Renal cortex interstitium (tissue), 15 donors: ENCODE measurements at places on chromosomes 6 and 20. TPM values are rescaled to one million over a fixed set of nuclear protein-coding genes. Genes with fewer than 3 reads are reported as not detected.

GRCh38 chr6:66321017-66321416 lies 614.0 kb upstream of the EYS start:
- DNase-seq: no peak

GRCh38 chr20:25355011-25355595 lies 35.5 kb downstream of the ABHD12 start:
- DNase-seq: no peak

DNA sequence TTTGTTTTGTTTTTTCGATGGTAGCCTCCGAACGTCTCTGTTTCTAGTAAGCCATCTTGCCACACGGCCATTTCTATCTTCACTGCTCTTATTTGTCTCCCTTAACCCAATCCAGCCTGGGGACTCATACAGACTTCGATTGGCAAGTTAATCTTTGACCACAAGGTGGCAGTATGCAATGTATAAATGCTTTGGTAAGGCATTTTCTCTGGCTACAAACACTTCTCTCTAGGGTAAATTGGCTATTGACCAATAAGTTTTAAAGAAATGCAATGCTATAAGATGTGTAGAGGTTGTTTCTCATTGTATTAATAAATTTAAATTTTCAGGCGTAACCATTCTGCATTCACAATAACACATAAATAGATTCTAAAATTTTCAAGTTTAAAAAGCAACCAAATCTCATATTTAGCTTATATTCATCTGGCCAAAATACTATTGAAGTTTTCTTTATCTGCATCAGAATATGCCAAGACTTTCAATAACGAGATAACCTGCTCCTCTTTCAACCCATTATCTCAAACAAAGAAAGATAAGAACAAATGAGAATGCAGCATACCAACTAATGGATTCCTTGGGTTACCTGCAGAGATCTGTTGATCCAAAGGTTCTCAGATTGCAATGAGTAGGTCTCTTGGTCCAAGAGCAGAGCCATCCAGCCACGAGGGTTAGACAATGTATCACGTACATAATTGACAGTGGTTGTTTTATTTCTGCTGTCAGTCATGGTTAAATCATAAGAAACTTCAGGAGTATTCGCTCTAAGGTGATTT lies 231.9 kb downstream of the PKHD1 start:
- peak; percentile 54 for DNase-seq

- DNase-seq: no peak
These were observed 172.2 kb downstream of the CDC5L start for GRCh38 chr6:44559486-44560270.

DNA sequence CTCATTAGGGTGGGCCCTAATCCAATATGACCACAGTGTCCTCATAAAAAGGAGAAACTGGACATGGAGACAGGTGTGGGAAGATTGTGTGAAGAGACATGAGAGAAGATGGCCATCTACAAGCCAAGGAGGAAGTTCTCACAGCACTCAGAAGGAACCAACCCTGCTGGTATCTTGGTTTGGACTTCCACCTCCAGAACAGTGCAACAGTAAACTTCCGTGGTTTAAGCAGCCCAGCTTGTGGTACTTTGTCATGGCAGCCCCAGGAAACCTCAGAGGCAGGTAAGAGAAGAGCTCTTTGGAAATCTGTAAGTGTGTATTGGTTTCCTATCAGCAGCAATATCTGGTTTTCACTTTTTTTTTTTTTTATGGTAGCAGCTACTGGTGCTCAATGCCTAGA lies 16.5 kb upstream of the CNKSR3 start:
- no peak for DNase-seq

DNA sequence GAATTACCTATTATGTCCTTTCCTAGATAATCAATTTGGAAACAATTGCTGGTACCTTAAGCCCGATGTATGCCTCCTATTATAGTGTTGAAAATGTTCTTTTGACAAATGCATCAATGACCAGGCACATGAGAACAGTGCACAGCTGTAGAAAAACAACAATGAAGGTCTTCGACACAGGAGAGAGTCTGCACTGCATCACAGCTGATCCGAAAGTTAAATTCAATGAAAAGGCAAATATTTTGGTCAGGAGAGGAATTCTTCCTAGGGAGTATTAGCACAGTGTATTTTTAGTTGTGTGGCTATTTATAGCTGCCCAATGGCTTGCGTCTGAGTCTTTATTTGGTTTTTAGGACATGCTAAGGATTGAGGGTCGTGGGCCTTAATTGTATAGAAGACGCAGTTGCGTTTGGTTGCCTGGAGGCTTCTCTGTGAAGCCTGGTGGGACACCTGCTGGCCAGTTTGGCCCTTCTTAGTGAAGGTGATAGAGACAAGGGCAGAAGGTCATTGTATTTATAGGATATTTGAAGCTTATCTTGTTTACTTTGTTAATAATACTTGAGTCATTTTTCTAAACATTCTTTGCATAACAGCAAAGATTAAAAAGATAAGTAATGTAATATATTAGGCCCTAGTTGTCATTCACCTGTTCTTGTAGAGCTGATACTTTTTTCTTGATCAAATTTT lies 72.3 kb downstream of the CDYL start:
- DNase-seq: no peak

Gene CFAP61
- polyA plus RNA-seq: 3.3 TPM

DNA sequence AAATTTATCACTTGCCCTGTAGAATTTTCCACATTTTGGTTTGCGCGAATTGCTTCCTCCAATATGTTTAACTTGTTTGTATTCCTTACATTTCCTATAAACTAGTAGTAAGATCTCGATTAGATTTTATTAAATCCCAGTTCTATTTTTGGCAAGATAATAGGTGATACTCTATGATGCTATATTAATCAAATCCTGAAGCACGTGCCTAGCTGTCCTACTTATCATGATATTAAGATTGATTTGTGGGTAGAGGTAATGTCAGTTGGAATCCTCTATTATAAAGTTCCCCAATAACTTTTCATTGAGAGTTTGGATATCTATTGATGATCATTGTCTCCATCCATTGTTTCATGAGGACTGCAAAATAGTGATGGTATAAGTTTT lies 82.8 kb upstream of the RIPOR2 start:
- no peak for DNase-seq

Gene MOG
- not detected for polyA plus RNA-seq

GRCh38 chr6:149484733-149485700 lies at the start of gene ZC3H12D:
Gene ZC3H12D (minus strand): TSS chr6:149485014. CDS start chr6:149474543, 10,471 bp downstream.
- DNase-seq: no peak

Gene THBS2
- 9.0 TPM for polyA plus RNA-seq

DNA sequence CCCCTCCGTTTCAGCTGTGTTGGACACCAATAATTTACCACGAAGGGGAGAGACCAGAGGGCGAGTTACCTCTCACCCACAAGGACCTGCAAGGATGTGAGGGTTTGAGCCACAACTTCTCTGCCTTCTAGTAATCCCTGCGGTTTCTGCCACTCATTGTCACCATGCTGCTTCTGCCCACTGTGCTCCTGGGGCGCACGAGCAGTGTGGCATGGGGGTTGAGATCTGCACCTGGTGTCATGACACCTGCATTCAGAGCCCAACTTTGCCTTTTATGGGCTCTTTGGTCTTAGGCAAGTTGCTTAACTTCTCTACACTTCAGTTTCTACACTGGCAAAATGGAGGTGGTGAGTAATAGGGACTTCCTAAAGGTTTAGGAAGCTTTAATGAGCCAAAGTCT lies 84.9 kb downstream of the SOBP start:
- DNase-seq: no peak

- DNase-seq: no peak
These were observed 90.1 kb upstream of the EDN1 start for GRCh38 chr6:12200015-12200564.

- no peak for DNase-seq
These were observed 190.5 kb downstream of the FNDC1 start for GRCh38 chr6:159359581-159360297.

Gene TMEM200A
- 24.3 TPM for polyA plus RNA-seq

DNA sequence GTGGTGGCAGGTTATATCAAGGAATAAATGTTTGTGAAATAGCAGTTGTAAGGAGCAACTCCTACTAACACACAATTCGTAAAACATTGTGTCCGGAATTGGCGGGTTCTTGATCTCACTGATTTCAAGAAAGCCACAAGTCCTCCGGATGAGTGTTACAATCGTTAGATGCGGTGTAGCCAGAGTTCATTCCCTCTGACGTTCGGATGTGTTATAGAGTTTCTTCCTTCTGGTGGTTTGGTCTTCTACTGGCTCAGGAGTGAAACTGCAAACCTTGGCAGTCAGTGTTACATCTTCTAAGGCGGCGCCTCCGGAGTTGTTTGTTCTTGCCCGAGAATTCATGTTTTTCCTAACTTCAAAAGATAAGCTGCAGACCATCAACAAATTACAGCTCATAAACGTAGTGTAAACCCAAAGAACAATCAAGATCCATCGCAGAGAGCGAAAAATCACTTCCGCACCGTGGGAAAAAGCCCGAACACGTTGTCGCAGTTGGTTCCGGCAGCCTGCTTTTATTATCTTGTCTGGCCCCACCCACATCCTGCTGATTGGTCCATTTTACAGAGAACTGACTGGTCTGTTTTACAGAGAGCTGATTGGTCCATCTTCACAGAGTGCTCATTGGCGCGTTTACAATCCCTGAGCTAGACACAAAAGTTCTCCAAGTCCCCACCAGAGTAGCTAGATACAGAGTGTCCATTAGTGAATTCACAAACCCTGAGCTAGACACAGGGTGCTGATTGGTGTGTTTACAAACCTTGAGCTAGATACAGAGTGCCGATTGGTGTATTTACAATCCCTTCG lies 58.2 kb downstream of the TRIM27 start:
- DNase-seq: no peak

DNA sequence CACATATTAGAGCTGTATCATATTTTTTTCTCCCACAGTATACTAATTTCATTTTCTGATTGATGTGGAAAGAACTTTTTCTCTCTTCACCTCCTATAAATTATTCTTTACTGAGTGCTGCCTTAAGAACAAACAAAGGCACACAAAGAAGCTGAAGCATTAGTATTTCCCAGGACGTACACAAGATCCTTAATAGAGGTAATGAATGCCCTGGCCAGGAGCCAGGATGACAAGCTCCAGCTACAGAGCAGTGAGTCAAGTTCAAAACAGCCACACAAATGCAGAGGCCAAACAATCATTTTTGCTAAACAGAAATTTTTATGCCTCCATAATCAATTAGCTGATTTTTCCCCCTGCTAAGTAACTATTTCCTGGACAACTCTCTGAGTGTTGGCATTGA lies 639.6 kb downstream of the EPHA7 start:
- peak; percentile 31 for DNase-seq

- DNase-seq: no peak
These were observed 77.1 kb downstream of the CDYL start for GRCh38 chr6:4853349-4853748.

GRCh38 chr20:47748823-47749222 lies 36.5 kb downstream of the SULF2 start:
- no peak for DNase-seq

DNA sequence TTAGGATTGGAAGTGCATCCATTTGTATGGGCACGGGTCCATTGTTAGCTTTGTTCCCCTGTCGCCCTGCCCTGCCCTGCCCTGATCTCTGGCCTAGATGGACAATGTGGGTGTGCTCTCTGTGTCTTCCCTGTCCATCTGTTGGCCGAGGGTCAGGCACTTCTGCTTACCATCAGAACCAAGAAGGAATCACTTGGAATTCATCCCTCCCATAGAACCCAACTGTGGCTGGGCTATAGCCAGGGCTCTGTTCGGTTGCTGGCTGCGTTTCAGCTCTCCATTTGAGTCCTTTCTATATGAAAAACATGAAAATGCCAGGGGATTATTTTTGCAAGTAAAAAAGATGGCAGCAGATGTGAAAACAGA lies 26.6 kb upstream of the TULP4 start:
- no peak for DNase-seq

DNA sequence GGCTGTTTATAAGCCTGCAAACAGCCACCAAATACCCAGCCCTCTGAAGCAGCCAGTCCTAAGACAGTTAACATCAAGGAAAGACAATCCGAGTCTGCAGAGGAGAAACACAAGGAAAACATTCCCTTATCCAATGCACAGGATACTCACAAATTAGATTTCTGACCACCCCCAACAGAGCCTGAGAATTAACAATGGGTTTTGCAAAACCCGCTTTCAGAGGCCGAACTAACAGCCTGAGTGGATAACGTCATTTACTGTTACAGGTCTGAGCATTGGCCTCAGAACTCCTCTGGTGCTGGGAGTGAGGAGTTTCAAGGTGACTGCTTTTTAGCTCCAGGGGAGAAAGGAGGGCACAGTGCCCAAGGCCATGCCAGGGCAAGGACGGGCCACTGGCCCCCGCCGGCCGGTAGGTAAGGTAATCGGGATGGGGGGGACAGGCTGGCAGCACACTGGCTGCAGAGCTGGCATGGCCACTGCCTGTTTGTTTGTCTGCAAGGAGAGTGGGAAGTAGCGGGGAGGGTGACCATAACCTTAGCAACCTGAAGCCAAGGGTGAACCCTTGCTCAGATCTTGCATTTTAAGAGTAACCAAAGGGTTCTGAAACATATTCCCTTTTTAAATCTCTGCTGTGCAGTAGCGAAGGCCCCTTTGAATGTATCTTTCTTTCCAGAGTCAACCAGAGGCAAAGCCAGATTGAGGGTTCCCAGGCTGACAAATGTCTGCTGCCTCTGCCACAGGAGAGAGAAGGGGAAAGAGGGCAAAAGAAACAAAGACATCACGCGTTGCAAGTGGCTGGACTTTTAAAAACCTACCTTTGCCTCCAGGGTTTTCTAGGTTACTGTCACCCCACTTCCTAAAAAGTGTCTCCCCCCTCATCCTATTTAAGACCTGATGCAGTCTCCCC lies 3.9 kb downstream of the ZMYND8 start:
- DNase-seq: no peak

GRCh38 chr6:108156180-108156937 lies 9.5 kb upstream of the NR2E1 start:
- DNase-seq: no peak

GRCh38 chr20:39081255-39081654 lies 119.1 kb downstream of the DHX35 start:
- DNase-seq: peak; percentile 33

DNA sequence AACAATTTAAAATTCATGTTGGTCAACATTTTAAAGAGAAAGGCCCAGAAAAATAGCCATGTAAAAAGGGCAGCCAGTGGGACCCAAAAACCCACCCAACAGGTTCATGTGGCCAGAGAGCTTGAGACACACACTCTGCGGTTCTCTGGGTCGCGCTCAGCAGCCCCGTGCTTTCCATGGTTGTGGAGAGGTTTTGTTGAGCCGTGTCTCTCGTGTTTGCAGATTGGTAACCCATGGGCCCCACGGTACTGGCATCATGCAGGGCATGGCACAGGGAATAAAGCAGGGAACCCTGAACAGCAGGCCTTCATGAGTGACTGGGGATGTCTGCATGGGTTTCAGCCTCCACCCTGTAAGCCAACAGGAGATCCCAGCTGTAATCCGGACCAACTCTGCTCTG lies 127.7 kb upstream of the CST7 start:
- DNase-seq: no peak

- no peak for DNase-seq
These were observed 306.6 kb upstream of the ECI2 start for GRCh38 chr6:4441981-4442434.

GRCh38 chr20:10856237-10857015 lies 182.6 kb upstream of the JAG1 start:
- no peak for DNase-seq

Gene MATN4
- polyA plus RNA-seq: 0.55 TPM
